ENCODE measurements at places on chromosomes 13 and 19.
A peak's percentile ranks its signal among the peaks of the same experiment; 100 is the strongest.

GRCh38 chr13:95234242-95234641, 67.0 kb downstream of the ABCC4 start:
- DNase-seq = no peak

- no peak for DNase-seq
These were observed 8.8 kb downstream of the PRR22 start for GRCh38 chr19:5775668-5776309.

DNA sequence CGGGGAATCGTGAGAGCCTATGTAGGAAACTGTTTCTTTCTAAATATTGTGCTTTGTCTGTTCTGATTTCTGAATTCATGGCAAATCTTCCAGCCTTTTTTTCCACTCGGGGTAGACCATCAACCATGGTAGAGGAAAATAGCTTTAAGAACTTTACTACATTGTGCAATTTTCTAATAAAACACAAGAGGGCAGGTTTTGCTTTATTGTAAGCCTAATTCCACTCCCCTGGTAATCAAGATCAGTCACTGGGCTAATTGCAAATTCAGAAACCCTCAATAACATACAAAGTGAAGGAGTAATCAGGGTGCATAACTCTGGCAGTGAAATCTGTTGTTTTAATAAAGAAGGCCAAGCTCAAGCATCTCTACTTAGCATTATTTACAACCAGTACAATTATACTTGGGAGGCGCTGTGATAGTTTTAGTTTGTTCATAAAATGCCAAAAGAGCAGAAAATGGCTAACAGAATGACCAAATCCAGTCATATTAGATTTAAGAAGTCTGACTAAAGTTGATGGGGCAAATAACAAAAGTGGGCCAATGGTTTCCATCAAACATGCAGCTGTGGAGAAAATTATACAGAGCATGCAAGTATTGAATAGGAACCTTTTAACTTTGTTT, 43.8 kb downstream of the DCT start:
- peak; percentile 61 for DNase-seq

GRCh38 chr13:113591750-113592149, 7.2 kb downstream of the TFDP1 start:
- DNase-seq = no peak

DNA sequence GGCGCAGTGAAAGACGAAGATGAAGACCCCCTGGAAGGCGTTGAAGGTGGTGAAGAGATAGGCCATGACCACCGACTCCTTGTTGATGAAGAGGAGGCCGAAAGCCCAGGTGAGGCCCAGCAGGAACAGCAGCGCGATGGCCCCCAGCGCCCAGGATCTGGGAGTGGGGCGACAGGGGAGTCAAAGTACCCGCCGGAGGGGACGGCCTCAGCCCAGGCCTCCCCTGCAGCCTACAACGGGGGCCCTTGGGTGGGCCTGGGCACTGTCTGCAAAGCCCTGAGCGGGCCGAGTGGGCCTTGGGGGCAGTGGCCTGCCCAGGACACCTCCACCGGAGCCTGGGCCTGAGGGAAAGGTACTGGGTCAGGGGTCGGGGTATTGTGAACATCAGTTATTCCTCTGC, 19.0 kb upstream of the ASF1B start:
- DNase-seq = no peak

DNA sequence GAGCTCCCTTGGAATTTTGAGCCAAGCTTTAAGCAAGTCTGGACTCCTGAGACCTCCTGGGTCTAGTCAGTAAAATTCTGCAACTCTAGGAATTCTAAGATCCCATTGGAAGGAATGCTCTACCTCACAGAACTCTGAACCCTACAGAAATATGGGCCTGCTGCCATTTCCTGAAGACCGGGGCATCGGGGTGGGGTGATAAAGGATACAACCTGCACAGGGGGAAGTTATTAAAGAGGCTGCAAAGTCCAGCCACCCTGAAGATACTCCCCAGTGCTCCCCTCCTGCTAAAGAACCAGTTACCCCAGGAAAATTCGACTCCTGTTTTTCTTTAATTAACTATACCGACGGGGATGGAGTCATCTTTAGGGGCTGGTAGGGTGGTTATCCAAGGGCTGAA, 2.4 kb upstream of the PPP1R37 start:
- no peak for DNase-seq

DNA sequence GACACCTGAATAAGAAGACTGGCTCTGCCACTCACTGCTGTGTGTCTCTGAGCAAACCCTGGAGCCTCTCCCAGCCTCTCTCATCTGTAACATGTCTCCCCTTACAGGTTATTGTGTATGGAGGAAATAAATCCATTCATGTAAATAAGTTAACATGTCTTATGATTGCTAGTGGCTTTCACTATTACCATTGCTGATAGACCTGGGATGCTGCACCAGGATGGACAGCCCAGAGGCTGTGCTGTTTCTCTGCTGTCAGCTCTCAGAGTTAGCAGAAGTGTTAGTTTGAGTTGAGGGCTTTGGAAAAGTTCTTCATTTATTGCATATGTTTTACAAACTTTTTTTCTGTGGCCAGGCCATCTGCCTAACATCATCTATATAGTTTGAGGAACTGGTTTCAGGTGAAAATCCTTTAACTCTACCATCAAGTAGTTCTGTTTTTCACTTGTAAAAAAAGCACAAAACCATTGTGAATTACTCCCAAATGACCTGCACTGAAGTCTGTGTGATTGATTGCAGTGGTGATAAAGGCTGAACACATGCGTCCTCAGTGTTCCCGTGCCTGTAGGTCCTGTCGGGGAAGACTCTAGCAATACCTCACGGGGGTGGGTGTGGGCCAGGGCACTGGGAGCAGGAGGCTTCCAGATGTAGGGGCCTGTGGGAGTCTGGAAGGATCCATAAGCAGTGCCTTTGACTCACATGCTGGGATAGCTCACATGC, 24.6 kb downstream of the MPHOSPH8 start:
- DNase-seq = no peak

GRCh38 chr19:45340232-45340898, at the start of gene KLC3:
TSS of gene KLC3 (plus strand) at chr19:45340750. CDS start at chr19:45345542, 4,792 bp downstream.
- peak; percentile 76 for DNase-seq

DNA sequence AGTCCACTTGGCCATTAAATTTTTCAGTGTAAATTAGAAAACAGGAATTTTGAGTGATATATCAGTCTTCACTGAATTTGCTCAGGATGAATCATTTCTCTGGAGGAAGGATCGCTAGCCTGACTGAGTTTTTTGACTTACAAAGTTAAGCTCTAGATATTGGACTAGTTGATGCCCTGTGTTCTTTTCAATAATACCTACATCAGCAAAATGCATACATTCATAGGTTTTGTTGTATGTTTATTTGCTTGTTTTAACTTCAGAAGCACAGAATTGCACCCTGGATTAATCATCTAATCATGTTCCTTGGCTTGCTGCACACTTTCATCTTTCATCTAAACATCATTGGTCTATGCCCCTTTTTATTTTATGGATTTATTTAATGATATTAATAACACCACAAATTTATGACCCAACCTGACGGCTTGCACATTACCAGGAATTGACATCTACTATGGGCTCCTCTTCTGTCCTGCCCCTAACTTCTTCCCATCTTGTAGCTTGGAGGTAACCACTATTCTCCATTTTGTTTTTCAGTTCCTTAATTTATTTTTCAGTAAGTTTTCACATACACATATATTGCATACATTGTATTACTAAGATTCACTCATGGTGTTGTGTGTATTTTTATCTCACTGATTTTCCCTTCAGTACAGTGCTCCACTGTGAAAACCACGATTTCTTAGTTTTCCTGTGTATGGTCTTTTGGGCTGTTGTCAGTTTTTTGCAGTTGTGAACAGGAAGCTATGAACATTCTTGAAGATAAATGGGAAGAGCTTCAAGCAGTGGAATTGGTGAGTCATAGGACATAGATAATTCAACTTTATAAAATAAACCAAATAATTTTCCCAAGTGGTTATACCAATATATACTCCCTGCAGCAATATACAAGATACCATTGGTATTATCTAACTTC, 23.3 kb downstream of the COMMD6 start:
- no peak for DNase-seq

DNA sequence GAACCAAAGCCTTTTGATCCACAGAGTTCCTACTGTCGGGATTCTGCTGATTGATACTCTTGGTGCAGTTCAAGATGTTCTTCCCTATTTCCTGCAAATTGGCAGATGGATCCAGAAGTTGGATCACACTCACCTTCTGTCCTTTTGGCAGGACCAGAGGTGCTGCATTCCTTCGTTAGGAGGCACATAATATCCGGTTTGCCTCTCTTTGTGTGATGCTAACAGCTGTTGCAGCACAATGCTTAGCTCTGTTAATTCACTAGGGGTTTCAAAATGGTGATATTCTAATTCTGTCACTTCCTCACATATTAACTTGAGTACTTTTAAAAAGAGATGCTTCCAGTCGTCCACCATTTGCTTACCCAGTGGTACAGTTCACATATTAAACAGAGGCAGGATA, 15.2 kb upstream of the CHST8 start:
- DNase-seq = no peak

- no peak for DNase-seq
These were observed 113.2 kb downstream of the TM9SF2 start for GRCh38 chr13:99614465-99614885.

GRCh38 chr19:51002089-51002532, 707 bp upstream of the KLK8 start:
- DNase-seq = no peak

- no peak for DNase-seq
These were observed 1.5 kb upstream of the ZNF561 start for GRCh38 chr19:9622531-9622930.

GRCh38 chr13:90918536-90918935, 429.0 kb upstream of the MIR17HG start:
- no peak for DNase-seq

DNA sequence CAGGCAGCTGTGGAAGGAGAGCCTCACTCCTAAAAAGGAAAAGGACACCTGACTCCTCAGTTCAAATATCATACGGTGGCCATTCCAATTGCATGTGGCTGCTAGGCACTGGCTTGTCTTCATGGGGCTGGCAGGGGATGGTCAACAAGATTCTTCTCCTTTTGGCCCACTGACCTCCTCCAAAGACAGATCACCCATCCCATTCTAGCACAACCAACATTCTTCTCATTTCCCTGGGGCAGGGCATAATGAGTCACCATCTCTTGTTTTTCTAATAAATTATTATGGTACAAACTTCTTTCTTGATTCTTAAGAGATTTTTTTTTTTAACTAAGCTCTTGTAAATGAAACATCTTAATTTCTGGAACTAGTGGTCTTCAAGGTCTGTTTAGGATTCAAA, 136.7 kb upstream of the NBEA start:
- no peak for DNase-seq

DNA sequence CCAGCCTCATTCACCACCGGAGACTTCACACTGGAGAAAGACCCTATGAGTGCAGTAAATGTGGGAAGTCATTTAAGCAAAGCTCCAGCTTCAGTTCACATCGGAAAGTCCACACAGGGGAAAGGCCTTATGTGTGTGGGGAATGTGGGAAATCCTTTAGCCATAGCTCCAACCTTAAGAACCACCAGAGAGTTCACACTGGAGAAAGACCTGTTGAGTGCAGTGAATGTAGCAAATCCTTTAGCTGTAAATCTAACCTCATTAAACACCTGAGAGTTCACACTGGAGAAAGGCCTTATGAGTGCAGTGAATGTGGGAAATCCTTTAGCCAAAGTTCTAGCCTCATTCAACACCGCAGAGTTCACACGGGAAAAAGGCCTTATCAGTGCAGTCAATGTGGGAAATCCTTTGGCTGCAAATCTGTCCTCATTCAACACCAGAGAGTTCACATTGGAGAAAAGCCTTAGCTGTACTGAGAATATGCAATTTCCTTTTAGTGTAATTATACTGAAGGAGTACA, 8.8 kb downstream of the ZNF211 start:
- DNase-seq = no peak

GRCh38 chr13:71290963-71291841, 575.8 kb downstream of the DACH1 start:
- DNase-seq = no peak

DNA sequence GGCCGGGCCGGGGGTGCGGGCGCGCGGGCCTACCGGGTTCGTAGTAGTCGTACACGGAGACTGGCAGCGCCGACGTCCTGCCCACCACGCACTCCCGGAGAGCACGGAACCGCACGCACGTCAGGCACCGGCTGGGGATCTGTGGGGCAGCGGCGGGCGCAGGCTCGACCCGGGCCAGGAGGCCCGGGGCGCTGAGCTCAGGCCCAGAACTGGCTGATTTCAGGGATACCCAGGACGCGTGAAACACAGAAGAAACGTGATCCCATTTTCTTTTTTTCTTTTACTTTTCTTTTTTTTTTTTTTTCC, 9.0 kb downstream of the F2RL3 start:
- DNase-seq = no peak

DNA sequence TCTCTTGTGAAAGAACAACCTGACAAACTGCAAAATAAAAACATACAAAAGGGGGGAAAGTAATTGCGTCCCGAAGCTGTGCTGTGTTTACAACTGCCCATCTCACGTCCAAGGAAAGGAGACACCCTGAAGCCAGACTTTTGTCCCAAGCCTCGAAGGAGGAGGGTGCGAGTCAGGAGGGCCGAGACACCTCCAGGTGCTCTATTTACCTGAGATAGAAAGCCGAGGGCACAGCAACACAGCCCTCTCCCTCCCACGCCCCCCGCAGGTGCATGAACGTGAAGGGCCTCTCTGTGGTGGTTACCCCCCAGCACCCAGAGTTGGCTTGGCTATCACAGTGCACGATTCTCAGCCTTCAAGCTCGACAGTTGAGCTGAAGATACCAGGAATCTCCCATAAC, 33.2 kb downstream of the NLRP13 start:
- DNase-seq = no peak

DNA sequence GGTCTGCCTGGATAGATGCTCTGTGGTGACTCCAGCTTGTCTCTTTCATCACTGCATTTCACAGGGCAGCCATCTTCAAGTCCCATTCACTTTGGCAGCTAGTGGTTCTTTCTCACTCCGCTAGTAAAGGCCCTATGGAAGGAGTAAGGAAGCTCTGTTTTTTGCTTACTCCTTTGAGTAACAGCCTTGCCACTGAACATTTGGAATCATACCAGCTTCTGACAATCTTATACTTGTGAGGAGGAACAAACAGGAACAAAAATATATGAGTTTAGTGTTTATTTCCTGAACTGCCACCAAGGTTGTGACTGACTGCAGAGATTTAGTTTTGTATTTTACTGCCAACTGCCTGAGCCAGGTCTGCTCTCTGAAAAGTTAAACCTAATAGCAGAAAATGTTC, 38.7 kb downstream of the KCTD4 start:
- no peak for DNase-seq

DNA sequence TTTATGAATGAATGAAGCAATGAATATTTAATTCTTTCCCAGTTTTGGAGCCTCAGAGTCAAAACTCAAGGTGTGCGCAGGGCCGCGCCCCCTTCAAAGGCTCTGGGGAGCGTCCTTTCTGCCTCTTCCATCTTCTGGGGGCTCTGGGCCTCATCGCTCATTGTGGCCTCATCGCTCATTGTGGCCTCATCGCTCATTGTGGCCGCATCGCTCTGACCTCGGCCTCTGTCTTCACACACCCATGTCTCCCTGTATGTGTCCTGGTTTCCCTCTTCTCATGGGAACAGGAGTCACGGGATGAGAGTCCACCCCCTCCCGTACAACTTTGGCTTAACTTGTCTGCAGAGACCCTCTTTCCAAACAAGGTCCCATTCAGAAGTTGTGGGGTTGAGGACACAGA, 3.2 kb upstream of the MEX3D start:
- no peak for DNase-seq

GRCh38 chr13:43537124-43537523, 249.6 kb downstream of the ENOX1 start:
- no peak for DNase-seq
